ENCODE measurements at places on chromosomes 11 and 22.

- peak; percentile 92 for DNase-seq
These were observed 4.4 kb upstream of the WEE1 start for GRCh38 chr11:9568854-9569587.

DNA sequence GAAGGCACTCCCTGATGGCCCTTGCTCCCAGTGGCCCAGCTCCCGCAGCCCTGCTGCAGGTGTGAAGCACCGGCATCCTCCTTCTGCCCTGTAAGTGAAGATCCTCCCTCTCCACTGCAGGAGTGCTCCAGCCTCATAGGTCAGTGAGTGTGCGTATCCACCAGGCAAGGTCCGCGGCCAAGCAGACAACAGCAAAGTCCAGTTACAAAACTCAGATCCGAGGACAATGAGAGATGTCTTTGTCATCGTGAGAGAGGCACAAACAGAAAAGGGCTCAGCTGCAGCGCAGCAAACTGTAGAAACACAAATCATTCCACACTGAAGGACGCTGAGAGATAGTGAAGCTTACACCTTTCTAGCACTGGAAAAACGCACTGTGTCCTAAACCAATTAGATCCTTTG, 46.1 kb downstream of the MYH9 start:
- no peak for DNase-seq

DNA sequence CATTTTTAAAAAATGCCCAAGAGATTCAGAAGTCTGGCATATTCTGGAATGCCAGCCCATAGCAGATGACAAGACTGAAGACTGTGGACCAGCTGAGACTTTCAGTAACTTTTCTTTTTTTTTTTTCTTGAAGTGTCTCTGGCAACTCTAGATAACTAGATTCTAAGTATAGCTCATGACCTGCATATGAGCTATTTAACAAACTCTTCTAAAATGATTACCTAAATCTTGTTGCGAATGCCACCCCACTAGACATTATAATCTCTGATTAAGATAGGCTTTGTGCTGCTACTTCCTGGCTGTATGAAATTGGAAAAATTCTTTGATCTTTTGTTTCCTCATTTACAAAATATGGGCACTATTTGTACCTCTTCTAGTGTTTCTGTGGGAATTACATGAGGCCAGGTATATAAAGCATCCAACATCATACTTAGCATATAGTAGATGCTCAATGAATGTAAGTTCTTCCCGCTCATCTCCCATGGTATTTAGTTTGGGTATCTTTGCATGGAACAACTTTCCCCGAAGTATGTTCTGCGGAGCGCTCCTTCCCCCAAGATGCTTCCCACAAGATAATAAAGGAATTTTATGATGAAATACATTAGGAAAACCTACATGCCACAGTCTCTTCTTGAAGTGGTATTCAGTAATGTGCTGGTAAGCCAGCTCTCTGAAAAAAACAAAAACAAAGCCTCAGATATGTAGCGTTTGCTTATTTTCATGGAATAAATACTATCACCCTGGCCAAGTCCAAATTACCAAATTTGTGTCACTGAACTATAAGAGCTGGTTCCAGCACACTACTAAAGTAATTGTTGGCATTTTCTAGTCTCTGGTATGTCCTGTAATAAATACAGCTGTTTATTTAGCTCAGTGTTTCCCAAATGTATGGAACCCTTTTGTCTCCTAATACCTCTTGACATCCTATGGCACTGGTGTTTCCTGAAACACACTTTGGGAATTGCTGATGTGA, 86.8 kb upstream of the TIMP3 start:
- DNase-seq: no peak

- DNase-seq: no peak
These were observed 408.7 kb downstream of the BRD1 start for GRCh38 chr22:49418943-49419342.

- DNase-seq: peak; percentile 14
These were observed 36.7 kb downstream of the ISX start for GRCh38 chr22:35102663-35103062.

DNA sequence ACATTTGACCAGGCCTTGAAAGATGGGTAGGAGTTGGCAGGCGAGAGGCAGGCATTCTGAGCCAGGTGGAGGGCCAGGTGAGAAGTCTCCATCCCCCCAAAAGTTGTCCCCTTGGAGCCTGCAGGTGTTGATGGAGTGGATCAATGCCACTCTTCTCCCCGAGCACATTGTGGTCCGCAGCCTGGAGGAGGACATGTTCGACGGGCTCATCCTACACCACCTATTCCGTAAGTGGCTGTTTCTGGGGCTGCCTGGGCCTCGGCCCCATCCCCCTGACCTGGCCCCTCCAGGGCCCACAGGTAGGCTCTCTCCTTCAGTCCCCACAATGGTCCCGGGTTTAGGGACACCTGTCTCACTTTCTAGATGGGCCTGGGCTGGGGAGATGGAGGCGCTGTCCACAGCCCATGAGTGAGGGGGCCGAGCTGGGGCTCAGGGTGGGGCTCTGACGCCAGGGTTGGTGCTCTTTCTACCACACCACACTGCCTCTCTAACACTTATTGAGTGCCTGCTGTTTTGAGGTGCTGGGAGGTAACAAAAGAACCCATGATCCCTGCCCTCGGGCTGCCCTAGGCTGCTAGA, 7.0 kb downstream of the PARVG start:
- no peak for DNase-seq

DNA sequence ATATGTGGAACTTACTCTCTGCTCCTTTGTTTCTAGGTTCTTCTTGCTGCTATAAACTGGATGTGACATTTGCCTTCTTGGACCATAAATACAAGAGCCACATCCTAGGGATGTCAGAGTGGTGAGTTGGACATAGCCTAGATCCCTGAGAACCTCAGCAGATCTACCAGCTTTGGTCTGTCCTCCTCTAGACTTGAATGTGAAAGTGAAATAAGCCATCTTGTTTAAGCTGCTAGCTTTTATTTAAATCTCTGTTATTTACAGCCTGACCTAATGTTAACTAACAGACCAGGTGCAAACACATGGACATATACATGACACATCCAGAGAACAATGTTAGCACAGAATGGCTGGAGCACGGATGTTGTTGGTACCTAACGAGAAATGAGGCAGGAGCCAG, 36.0 kb downstream of the SLN start:
- no peak for DNase-seq

DNA sequence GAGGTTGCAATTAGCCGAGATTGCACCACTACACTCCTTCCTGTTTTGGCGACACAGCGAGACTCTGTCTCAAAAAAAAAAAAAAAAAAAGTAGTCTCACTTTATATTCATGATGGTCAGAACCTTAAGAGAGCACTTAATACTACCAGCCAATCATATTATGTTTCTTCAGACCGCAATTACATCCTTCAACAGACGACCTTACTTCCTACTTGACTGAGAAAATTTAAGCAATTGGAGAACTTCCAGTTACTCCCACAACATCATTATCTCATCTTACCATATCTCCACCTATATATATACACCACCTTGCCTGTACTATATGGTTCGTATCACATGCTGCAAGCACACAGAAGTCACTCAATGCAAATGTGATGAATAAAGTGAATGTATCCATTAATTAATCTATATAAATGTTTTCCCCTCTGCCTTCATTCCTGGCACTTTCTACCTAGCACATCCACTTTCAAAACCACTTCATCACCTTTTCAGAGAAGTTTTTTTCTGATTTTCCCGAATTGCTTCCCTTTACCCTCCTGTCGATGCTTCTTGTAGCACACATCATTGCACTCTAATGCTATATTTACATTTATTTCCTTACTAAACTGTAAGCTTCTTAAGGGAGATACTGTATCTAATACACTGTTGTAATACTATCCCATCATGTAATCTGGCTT, 13.8 kb downstream of the ATP5MG start:
- DNase-seq: peak; percentile 6
